ENCODE measurements at places on chromosomes 6 and 20.

- DNase-seq, result peak; percentile 89
Observed at GRCh38 chr6:157323255-157323965, at the start of gene TMEM242. Gene TMEM242, minus strand, starts transcription at chr6:157323519. Its CDS starts 20 bp downstream, at chr6:157323499.

GRCh38 chr6:33112148-33112547 is 36.4 kb downstream of the HLA-DPB1 start:
- no peak for DNase-seq

DNA sequence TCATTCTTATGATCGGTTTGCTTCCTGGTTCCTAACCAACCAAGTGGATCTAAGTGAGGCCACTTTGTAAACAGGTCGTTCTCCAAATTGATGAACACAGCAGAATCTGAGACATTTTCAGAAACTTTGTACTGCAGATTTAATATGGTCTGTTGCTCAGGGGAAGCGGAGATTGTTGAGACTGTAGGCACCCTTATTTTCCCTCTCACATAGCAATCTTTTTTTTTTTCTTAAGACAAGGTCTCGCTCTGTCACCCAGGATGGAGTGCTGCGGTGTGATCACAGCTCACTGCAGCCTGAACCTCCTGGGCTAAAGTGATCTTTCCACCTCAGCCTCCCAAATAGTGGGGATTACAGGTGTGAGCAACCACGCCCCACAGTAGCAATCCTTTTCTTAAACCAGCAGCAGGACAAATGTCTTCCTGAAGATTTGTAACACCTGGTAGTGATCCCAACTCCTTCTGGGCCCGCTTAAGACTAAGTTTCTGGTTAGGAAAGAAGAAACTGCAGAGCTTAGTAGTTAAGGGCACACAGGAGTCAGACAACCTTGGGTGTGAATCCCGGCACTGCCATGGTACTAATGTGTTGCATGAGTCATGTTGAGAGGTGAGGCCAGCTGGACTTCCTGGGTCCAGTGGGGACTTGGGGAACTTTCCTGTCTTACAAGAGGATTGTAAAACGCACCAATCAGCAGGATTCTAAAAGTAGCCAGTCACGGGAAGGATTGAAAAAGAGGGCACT is 48.4 kb upstream of the EZR start:
- DNase-seq, result no peak

GRCh38 chr6:38505826-38506225 is 133.9 kb downstream of the BTBD9 start:
- DNase-seq, result no peak

DNA sequence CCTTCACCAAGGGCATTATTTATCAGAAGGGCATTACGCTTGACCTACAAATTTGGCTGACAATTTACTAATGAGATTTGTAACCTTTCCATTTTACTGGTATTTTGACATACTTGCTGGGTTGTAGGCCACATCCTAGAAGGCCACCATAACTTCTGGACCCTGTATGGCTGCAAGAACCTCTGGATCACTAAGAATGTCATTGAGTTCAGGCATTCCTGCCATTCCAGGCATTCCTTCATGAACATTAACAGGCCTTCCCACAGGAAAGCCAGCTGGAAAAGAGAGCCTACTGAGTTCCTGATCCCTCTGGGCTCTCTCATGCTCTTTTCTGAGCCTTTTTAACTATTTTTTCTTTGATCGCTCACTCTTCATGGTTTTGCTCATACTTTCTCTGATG is 28.4 kb upstream of the SLC35A1 start:
- DNase-seq, result no peak

GRCh38 chr20:57266291-57267157 is at the start of gene BMP7:
Gene BMP7, minus strand, starts transcription at chr20:57266641. Its CDS starts 519 bp downstream, at chr20:57266122.
- no peak for DNase-seq

- no peak for DNase-seq
Observed at GRCh38 chr6:164099269-164099865, 684.8 kb downstream of the QKI start.

- no peak for DNase-seq
Observed at GRCh38 chr20:44993343-44993742, 27.0 kb downstream of the STK4 start.

GRCh38 chr6:16302721-16303552 is 64.5 kb downstream of the GMPR start:
- DNase-seq, result no peak

DNA sequence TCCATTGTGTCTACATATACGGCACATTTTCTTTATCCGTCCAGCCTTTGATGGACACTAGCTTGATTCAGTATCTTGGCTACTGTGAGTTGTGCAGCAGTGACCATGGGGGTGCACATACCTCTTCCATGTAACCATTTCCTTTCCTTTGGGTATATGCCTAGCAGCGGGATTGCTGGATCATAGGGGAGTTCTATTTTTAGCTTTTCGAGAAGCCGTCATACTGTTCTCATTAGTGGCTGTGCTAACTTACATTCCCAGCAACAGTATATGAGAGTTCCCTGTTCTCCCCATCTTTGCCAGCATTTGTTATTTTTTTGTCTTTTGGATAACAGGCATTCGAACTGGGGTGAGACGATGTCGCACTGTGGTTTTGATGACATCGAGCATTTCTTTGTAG is 395.0 kb downstream of the SMOC2 start:
- no peak for DNase-seq

- DNase-seq, result no peak
Observed at GRCh38 chr20:44832724-44833123, 22.4 kb upstream of the RIMS4 start.

GRCh38 chr6:13407709-13408695 is 79.4 kb downstream of the GFOD1 start:
- DNase-seq, result peak; percentile 22

DNA sequence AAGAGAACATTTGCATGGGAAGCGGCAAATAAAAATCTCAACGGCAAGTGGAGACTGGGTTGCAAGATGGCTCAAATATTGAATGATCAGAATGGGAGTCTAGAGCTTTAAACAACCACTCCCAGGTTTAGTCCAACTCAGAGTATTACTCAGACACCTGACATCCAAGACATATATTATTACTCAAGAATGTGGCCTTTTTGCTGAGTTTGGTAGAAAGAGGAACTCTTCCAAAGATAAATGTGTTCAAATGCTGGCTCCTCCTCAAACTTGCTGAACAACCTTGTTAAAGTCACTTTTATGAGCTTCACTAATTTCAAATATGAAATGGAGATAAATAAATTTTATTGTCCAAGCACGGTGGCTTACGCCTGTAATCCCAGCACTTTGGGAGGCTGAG is 77.8 kb downstream of the ESR1 start:
- DNase-seq, result no peak

DNA sequence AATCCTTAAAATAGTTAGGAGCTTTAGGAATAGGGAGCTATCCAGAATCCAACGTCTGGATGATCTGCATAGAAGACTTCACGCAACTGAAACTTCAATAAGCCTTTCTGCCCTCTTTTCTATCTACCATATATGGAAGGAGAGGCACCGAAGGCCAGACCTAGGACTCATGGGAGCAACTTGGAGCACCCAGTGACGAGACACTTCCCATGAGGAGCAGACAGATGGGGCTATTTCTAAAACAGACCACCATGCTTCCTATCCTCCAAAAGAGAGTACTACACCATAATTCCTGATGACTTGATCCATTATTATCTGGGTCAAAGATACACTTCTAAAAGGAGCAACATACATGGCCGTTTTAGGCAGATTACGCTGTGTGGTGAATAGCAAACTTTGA is 6.0 kb downstream of the RPP40 start:
- no peak for DNase-seq

DNA sequence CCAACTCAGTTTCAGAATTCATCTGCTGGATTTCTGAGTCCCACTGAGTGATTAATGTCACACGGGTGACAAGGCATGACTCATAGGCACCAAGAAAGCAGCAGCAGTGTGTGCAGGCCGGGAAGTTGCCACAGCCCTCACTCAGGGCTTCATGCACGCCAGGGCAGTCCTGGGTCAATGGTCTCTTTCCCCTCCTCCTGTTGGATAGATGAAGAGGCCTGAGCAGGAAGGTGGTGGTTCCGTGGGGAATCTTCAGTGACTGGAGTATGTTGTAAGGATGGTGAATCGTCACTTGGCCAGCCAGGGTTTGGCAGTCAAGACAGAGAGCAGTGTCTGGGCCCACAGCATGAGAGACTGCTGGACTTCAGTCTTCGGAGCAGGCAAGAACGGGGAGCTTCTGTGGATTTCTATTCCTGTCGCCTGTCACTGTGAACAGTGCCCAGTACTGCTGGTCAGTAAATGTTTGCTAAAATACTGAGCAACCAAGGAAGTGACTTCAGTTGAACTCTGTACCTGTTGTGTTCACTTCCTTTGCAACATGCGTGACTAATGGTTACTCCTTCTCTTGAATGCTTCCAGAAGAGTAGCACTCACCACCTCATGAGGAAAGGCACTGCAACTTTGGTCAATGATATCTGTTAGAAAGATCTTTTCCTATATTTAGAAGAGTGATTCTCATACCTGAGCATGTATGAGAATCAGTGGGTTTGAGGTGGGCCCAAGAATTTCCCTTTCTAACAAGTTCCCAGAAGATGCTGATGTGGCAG is 62.0 kb upstream of the CD93 start:
- DNase-seq, result no peak

DNA sequence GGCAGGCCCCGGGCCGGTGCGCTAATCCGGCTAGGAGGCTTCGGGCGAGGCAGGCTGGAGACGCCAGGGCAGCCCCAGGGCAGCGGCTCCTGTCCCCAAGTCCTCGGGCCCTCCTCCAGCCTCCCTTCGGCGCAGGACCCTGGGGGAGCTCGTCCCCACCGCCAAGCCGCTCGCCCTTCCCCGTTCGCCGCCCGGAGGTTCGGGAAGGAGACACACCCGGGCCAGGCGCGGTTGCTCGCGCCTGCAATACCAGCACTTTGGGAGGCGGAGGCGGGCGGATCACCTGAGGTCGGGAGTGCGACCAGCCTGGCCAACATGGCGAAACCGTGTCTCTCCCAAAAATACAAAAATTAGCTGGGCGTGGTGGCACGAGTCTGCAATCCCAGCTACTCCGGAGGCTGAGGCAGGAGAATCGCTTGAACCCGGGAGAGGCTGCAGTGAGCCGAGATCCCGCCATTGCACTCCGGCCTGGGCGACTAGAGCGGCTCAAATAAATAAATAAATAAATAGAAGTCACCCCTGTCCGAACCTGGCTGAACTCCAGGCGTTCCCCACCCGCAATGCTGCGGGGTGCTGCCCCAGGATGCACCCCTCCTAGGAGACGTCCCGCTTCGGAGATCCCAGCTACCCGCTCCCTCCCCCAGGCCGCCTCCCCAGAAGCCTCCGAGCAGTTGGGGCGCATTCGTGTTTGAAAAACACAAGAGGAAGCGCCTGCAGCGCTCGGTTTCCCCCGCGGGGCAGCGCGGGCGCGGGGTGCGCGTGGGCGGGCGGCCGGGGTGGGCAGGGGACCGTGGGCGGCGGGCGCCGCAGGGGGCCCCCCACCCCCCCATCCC is 27.5 kb downstream of the SERPINB9 start:
- DNase-seq, result peak; percentile 84

- DNase-seq, result no peak
Observed at GRCh38 chr20:24667689-24668383, 198.4 kb downstream of the SYNDIG1 start.

DNA sequence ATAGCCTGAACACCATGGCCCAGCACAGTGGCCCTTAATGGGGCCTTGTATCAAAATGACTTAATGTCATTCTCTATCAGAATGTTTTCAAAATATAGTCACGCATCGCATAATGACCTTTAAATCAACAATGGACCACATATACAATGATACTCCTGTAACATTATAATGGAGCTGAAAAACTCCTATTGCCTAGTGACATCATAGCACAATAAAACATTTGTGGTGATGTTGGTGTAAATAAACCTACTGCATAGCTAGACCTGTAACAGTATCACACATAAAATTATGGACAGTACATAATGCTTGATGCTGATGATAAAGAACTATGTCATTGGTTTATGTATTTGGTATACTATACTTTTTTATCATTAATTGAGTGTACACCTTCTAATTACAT is 9.3 kb downstream of the ELOVL5 start:
- no peak for DNase-seq

DNA sequence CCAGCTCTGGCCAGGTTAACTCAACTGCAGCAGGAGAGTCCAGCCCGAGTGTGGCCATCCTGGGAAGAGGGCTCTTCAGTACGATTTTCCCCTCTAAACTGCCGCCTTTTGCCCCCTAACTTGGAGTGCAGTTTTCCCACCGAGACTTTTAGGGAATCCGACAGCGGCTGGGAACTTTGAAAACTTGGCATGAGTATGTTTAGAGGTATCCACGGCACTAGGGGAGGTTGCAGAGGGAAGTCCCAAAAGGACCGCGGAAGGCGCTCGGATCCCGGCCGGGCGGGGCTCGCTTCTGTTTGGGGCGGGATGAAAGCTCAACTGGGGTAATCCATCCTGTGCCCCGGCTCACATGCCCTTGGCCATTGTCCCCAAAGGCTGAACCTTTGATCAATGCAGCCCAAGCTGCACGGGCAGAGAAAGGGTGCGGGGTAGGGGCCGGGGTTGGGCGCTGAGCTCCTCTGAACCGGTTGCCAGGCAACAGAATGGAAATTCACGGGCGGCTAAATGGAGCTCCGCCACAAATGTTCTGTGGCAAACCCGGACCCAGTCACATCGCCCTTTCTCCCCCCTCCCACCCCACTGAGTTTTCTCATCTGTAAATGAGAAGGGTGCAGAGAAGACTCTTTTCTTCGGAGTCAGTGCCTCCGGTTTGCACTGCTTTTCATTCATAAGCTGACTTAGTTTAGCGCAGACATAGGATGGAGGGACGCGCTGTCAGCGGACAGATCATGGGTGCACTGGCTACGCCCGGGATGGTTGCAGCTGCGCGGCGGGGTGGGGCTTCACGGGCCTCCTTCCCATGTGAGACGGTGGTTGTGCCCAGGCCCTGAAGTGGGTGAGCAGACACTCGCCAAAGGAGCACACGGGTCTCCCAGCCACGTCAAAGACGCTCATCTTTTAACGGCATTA is 2.3 kb downstream of the BMP6 start:
- DNase-seq, result peak; percentile 15

- no peak for DNase-seq
Observed at GRCh38 chr6:37713529-37714119, 15.9 kb upstream of the MDGA1 start.

- no peak for DNase-seq
Observed at GRCh38 chr6:44269921-44270525, at the start of gene TMEM151B. Gene TMEM151B, plus strand, starts transcription at chr6:44270450. Its CDS starts 293 bp downstream, at chr6:44270743.

DNA sequence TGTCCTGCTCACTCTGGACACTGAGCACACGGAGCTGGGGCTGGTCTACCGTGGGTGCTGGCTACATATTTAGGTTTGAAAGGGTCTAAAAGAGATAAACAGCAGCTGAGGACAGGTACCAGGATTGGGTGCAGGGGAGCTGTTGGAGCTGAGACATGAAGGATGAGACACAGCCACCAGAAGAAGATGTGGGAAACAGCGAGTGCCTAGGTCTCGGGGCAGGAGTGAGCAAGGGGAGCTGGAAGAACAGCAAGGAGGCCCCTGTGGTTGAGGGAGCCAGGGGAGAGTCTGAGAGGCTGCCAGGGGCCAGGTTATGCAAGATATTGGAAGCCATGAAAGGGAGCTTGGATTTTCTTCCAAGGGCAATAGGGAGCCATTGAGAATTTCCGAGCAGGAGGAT is 434.0 kb upstream of the SULF2 start:
- DNase-seq, result no peak

- DNase-seq, result peak; percentile 58
Observed at GRCh38 chr6:163392533-163392932, 22.0 kb upstream of the QKI start.

GRCh38 chr6:6595952-6596351 is 7.4 kb downstream of the LY86 start:
- DNase-seq, result no peak

GRCh38 chr6:37806213-37806612 is 13.3 kb upstream of the ZFAND3 start:
- no peak for DNase-seq
